Upper lobe of left lung (tissue), 6 donors: ENCODE measurements at places on chromosomes 5 and 9.

- DNase-seq, result no peak
These were observed 90.3 kb upstream of the PAM start for GRCh38 chr5:102664616-102665335.

DNA sequence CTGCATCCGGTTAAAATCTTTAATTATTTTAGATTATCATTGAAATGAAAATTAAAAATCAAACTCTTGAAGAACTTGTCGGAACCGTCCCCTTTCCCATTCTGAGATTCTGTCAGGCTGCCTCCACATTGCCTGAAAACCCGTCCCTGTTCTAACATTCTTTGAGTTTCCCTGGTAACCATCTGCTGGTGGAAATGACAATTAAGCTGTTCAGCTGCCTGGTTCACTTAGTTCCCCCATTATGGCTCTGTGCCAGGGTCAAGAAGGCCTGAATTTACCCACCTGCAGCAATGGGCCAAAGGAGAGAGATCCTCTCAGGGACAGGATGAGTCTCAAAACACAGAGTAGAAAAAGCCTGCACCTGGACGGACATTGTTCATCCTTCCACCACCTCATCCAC, 11.8 kb upstream of the TCOF1 start:
- DNase-seq, result no peak

DNA sequence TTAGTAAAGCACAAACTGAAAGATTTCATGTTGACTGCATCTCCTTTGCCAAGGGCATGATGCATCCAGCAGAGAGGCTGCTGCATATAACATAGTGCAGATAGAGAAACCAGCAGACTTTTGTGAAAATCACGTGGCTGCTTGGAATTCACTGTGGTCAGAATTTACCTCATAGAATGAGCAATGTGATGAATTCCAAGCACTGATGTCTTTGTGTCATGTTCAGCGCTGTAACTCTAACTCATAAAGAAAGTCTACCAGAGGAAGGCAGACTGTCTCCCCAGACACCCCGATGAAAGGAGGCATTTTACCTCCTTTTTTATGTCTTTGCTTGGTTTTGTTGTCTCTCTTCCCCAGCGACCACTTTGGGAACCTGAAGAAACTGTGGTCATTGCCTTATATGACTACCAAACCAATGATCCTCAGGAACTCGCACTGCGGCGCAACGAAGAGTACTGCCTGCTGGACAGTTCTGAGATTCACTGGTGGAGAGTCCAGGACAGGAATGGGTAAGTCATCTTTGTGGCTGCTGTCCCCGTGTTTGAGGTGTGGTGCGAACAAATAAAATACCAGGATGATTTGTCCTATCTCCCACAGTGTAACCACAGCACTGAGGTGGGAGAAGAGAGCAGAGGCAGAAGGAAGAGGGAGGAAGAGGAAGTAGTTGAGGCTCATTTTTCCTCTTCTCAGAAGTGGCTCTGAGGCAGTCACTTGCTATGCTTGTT, 42.0 kb downstream of the ITK start:
- DNase-seq, result no peak

DNA sequence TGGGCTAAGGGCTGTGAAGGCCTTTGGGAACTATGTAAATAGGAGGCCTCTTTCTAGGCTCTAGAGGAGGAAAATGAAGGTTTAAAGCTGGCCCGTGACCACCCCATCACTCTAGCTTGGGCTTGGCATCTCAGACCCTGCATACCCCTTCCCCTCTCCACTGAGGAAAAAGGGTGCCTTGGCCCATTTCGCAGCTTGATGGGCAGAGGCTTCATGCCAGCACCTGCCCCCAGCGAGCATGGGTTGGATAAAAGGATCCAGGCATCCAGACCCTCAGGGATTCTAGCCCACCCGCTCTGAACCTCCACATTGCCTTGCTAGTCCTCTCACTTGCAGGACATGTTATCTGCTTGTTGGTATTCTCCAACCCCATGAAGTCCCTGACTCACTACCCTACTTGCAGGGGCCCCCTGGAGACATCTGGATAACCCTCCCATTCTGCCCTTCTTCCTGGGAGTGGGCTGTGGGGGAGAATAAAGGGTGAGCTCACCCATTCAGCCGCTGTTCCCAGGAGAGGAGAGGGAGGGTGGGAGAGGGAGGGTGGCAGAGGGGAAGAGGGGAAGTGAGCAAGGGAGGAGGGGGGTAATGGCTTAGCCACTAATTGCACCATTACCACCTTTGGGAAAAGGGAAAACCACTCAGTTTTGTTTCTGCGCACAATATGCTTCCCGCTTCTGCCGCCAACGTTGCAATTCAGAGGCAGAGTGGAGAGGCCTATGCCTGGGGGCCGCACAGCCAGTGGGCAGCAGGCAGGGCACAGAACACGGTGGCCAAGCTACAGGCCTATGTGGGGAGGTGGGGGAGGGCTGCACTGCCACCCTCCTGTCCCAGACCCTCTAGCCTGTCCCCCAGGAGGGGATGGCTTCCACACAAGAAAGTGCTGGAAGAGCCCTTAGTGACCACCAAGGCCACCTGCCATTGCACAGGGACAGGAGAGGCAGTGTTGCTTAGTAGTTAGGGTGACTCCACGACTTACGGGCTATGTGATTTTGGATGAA, 2.1 kb upstream of the CAMK2A start:
- DNase-seq, result no peak

DNA sequence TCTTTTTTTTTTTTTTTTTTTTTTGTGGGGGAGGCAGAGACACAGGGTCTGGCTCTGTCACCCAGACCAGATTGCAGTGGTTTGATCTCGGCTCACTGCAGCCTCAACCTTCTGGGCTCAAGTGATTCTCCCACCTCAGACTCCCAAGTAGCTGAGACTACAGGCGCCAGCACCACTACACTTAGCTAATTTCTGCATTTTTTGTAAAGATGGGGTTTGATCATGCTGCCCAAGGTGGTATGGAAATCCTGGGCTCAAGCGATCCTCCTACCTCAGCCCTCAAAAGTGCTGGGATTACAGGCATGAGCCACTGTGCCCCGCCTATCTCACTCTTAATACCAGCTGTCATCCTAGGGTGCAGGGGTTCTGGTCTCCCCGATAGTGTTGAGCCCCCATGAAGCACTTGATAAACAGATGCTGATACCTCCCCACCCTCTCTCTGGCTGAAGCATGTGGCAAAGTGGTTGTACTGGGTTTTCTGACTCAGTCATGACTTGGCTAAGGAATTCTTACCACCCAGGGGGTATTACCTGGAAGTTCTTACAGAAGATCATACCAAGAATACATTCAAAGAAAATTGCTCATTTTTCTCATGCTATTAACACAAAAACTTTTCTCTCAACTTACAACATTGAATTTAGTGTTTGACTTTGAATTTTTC, 110.2 kb upstream of the DAPK1 start:
- DNase-seq, result no peak

DNA sequence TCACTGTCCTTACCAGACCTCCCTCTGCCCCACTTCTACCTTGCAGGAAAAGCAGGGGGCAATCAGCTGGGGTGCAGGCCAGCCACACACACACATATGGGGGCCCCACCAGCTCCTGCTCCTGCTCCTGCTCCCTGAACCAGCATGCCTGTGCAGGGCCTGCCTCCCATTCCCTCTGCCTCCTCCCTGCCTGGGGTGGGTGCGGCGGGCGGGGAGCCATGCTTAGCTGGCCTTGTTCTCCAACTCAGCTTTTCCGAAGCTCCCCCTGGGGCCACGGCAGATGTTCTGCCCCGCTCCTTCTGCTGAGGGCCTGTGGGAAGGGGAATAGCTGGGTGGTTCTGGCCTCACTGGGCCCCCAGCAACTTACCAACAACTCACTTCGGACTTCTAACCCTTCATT, 89.8 kb downstream of the ZNF354C start:
- DNase-seq, result peak; percentile 61

GRCh38 chr9:16461137-16461840, 409.2 kb downstream of the BNC2 start:
- no peak for DNase-seq

- DNase-seq, result no peak
These were observed 119.7 kb upstream of the RUSC2 start for GRCh38 chr9:35370241-35370640.

GRCh38 chr9:16342246-16343020, 528.0 kb downstream of the BNC2 start:
- no peak for DNase-seq

- no peak for DNase-seq
These were observed 4.4 kb upstream of the PAX5 start for GRCh38 chr9:37038302-37038942.

DNA sequence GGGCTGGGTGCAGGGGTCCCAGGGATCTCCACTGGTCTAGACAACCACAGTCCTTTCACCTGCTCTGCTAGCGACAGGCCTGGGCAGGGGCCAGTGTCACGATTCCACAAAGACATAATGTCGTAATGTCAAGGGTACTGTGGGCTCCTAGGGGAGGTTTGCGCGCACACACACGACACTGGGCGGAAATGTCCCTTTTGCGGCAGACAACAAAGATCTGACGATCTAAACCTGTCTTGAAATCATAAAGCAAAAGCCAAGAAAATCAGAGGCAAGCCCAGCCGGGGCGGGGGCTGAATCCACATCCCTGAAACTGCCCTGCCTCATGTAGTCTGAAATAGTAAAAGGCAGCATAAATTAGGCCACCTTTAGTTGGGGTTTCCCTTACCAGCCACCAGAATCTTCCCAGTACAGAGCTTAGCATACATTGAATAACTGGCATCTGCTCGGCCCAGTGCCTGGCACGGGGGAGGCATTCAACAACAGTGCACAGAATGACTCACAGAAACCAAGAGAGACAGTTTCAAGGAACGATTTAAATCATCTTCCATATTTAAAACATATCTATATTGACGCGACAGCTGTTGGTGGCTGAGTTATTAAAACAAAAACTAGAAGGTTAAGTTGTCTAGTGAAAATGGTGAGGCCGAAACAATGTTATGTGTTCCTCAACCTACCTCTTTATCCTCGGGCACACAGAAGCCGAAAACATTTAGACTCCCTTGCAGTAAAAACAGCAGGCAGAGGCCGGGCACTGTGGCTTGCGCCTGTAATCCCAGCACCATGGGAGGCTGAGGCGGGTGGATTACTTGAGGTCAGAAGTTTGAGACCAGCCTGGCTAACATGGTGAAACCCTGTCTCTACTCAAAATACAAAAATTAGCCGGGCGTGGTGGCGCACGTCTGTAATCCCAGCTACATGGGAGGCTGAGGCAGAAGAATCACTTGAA, 151.0 kb downstream of the MYO10 start:
- no peak for DNase-seq

GRCh38 chr5:74285675-74286280, 354.8 kb downstream of the ENC1 start:
- no peak for DNase-seq

DNA sequence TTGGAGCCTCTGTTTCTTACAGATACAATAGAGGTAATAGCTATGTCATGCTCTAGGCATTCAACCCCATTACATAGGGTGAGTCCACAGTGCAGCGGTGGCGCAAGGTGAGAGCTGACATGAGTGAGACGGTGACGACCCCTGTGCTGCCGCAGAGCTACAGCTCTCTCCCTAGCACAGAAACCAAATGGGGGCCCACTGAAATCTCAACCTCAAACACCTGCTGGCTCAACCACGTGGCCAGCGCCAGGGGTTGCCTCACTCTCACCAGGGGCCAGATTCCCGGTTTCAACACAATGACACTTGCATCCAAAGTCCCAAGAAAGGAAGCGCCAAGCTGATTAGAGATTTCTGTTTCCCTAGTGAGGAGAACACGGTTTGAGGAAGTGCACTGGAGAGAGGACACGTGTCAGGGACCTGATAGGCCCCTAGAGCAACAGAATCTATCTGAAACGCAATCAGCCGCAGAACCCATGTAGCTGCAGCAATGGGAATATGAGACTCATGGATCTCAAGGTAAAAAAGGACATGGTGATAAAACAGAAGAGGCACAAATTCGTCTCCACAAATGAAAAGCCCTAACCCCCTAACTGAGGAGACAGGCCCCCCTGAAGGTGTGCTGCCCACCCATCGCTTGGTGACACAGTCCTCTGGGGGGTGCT, 114.3 kb downstream of the CRB2 start:
- no peak for DNase-seq

DNA sequence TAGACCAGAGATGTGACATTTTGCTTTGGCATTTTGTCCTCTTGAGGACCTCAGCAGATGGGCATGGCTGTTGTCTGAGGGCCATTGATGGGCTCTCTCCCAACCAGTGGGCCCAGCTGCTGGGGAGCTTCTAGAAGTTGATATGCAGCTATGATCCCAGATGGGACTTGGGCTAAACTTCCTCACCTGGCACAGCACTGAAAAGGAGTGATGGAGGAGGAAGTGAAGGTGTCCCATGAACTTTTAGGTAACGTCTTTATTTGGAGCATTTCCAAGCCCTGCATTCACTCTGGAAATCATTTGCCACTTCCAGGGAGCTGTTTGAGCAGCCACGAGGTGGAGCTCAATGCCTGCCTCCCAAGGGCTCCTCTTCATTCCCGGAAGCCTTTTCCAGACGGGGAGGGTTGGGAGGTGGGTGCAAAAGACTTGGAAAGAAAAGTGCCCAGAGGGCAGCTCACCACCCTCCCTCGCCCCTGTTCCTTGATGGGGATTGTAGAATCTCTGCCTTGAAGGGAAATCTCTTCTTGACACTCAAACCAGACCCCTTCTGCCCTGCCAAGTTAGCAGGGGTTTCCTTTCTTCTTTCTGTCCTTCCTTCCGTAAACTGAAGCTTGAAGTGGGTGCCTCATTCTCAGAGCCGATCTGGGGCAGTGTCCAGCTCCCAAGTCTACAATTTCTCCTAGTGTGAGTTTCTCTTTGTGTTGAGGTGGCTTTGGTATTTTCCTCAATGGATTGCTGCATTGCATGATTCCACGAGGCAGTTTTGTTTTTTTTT, 18.1 kb upstream of the NEUROG1 start:
- no peak for DNase-seq

DNA sequence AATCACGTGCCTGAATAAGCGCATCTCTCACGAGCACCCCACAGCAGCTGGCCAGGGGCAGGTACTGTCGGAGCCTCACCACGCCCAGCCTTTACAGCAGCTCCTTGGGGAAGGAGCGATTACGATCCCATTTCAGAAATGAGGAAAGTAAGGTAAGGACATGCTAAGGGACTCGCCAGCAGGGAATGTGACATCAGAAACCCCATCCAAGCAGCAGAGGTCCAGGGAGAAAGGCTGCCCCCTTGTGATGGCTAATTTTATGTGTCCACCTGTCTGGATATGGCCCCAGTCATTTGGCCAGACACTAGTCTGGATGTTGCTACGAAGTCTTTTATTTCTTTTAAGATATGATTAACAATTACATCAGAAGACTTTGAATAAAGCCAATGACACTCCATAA, 77.3 kb downstream of the UBE2QL1 start:
- DNase-seq, result no peak

GRCh38 chr9:134317400-134317789, 8.9 kb upstream of the RXRA start:
- DNase-seq, result peak; percentile 43

DNA sequence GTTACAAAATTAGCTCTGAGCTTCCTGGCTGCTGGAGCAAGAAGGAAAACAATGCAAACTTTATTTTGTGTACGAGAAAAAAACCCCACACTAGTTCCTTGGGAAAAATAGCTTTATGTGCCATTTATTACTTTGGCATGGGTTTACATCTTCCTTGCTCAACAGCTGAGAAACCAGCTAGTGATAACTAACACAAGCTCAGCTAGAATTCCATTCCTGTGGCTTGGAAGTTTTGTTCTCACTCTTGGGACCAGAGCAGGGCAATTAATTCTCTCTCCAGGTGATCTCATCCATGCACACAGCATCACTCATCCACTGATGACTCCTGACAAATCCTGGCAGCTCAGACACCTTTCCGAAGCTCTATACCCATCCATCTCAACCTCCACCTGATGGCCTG, 104.1 kb downstream of the CRB2 start:
- DNase-seq, result no peak
